ENCODE measurements at places on chromosomes 11 and 22.

DNA sequence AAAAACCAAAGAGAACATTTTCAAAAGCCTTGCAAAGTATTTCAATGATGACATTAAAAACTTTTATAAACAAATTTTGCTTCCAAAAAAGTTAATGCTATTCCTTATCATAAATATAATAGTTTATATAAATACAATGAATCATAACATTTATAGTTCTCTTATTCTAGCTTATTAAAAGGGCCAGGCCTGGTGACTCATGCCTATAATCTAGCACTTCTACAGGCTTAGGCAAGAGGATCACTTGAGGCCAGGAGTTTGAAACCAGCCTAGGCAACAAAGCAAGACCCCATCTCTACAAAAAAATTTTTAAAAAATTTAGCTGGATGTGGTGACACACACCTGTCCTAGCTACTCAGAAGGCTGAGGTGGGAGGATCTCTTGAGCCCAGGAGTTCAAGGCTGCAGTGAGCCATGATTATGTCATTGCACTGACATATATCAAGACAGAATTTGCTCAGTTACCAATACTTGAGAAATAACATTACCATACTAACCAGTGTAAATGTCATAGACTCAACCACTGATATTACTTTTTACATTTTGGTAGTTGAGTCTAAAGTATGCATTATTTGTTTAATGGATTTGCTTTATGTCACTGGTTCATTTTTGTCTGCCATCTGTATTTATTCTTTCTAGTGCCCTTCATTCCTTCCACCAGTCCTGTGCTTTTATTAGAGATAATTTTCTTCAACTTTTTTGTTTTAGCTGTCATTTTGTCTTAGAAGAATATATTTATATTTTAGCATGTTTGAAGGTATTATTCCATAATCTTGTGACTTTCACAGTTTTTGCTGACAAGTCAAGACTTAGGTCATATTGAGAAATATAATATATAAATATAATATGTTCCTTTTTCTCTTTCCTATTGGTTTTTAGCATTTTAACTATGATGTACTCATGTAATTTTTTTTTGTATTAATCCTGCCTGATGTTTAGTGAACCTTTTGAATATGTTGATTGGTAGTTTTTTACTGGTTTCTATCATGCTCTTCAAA, 56.2 kb downstream of the CYP2R1 start:
- no peak for DNase-seq

DNA sequence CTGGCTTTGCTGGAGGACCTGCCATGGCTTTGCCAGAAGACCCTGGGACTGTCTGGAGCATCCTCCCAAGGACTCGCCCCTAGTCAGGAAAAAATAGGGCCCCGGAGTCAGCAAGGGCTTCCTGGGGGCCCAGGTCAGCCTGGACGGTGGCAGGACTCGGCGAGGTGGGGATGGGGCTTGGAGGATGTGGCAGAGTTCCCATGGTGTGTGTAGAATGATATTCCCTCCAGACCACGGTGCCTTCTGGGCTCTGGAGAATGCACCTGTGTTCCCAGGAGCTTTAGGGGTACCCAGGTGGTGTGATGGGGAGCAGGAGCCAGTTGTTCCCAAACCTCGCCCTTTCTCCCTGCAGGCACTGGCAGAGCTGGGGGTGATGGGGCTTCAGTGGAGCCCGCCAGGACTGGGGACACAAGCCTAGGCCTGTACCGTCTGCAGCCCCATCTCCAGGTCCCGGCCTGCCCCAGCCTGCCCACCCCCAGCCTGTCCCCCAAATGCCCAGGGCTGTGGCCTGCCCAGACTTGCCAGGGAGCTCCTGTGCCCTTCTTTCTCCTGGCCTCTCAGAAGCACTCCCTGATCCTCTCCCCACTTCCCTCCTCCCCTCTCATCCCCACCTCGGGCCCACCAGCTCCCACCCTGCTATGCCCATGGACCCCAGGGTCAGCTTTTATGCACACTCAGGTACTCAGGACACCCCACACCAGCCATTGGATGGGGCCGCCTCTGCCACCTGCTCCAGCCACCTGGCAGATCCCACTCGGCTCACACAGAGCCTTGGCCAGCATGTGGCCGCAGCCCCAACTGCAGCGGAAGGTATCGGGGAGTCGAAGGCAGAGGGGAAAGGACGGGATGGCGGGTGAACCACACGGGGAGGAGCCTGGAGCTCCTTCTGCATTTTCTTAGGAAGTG, 82.1 kb downstream of the CDKN1C start:
- DNase-seq: peak; percentile 27

- no peak for DNase-seq
Measured at GRCh38 chr22:30241576-30242371, 4.8 kb downstream of the LIF start.

GRCh38 chr11:33533386-33534052, 167.1 kb downstream of the C11orf91 start:
- DNase-seq: no peak

DNA sequence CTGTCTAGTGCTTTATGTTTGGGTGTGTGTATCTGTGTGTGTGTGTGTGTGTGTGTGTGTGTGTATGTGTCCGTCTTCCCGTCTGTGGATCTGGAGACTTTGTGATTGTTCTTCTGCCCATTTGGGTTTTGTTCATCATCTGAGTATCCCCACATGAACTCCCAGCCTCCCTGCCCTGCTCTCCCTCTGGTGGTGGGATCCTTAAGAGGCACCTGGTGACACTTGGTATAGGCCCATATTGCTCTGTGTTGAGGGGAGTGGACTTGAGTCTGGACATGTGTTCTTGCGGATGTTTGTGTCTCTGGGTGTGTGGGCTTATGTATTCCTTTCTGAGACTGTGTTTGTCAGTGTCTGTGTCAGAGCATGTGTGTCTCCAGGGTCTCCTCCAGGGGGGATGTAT, 15.3 kb downstream of the RCOR2 start:
- no peak for DNase-seq

DNA sequence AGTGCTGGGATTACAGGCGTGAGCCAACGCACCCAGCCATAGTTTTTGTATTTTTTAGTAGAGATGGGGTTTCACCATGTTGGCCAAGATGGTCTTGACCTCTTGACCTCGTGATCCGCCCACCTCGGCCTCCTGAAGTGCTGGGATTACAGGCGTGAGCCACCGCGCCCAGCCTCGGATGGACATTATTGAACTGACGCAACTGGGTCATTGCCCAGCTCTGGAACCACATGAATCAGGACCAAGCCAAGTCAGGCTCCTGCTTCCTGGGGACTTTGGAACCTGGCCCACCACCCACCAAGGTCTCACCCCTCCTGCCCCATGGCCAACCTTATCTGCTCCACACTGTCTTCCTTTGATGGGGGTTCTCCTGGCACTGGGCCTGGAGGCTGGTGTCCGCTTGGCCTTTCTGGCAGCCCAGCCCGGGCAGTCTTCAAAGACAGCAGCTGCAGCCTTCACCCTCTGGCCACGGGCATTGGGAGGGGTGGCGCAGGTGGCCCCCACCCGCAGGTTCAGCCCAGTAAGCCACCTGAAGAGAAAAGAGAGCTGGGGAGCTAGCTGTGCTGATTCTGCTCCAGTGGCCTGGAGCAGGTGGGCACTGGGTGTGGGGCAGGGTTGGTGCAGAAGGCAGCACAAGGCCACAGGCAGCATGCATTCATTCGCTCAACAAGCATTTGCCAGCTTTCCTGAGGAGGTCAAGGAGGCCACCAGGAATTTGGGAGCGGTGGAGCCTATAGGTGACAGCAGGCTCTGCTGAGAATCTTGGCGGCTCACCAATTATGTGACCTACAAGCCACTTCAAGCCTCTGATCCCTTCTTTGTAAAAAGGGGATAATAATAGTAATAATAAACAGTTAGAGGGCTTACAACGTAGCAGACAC, 5.7 kb downstream of the CHADL start:
- no peak for DNase-seq

- DNase-seq: no peak
Measured at GRCh38 chr22:21933910-21934309, 18.7 kb downstream of the PPM1F start.

DNA sequence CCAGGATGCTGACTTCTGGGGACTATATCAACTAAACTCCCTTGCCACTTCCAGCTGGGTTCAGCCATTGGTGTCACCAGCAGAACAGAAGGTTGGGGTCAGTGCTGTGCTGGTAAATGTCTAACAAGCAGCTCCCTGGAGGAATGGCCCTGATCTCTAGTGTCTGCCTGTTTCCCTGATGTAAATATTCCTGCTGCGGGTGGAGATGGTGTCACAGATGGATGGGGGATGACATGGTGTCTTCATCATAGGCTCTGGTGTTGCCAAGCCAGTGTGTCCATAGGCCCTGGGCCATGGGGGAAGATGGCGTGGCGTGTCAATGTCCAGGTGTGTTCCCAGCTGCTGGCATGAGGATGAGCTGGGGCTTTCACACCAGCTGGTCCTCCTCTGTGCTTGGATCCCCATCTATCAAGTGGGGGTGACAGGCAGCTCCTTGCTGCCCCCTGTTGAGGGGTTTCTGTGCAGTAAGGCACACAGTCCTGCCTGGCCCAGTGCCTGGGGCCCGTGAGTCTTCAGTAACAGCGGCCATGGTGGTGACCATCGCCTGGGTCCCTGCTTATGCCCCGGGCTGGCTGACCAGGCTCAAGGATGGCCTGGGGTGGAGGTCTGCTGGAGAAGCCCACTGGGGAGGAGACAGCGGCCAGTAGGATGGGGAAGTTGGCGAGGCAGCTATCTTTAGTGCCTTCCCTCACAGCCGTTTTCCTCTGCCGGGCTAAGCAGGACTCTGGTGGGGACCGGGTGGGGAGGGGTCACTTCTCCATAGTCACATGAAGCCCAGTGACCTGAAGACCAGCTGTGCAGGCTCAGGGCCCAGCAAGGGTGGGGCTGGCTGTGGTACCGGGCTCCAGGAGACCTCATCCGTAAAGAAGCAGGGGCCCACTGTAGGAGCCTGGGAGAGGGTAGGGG, 12.7 kb downstream of the RPL3 start:
- DNase-seq: peak; percentile 74

- peak; percentile 77 for DNase-seq
Measured at GRCh38 chr22:41237707-41238569, 2.8 kb downstream of the CHADL start.

GRCh38 chr22:25064894-25065560, 112.5 kb downstream of the KIAA1671 start:
- DNase-seq: no peak

- no peak for DNase-seq
Measured at GRCh38 chr11:61592176-61592575, 11.3 kb upstream of the SYT7 start.

GRCh38 chr11:57667736-57668433, at the start of gene ZDHHC5:
TSS of gene ZDHHC5 (plus strand) at chr11:57668114. CDS start at chr11:57673091, 4,977 bp downstream.
- peak; percentile 99 for DNase-seq

GRCh38 chr11:398826-399225, 4.8 kb downstream of the PKP3 start:
- no peak for DNase-seq

All from H9 (cell line).